ENCODE measurements at places on chromosomes 4 and X. TPM values are rescaled to one million over a fixed set of nuclear protein-coding genes. Genes with fewer than 3 reads are reported as not detected.

Gene ARR3
- total RNA-seq: not detected

GRCh38 chrX:44267116-44267515 lies 76.4 kb downstream of the EFHC2 start:
- H3K4me3 ChIP-seq: no peak overlapping the region
- no peaks in the 10 kb centered on the region for H3K27me3 ChIP-seq
- H3K27ac ChIP-seq: no peak overlapping the region

Gene LANCL3
- 1.5 TPM for total RNA-seq

Gene FGA
- total RNA-seq: 2.5 TPM

Gene TMEM255A
- total RNA-seq: not detected

GRCh38 chr4:113951263-113951662 lies 28.2 kb downstream of the ARSJ start:
- no peak overlapping the region for H3K27ac ChIP-seq
- H3K27me3 ChIP-seq: no peaks in the 10 kb centered on the region

- H3K27ac ChIP-seq: no peak overlapping the region
- H3K4me1 ChIP-seq: no peaks in the 10 kb centered on the region
- H3K27me3 ChIP-seq: no peaks in the 10 kb centered on the region
- no peaks in the 10 kb centered on the region for H3K36me3 ChIP-seq
- no peak for DNase-seq
These were observed 14.0 kb upstream of the GABRA3 start for GRCh38 chrX:152465132-152465531.

GRCh38 chrX:129781134-129781672 lies 1.5 kb downstream of the SASH3 start:
- H3K4me1 ChIP-seq: peaks cover 9% of the 10 kb centered on the region
- no peaks in the 10 kb centered on the region for H3K36me3 ChIP-seq
- H3K27ac ChIP-seq: no peak overlapping the region
- no peak for DNase-seq

GRCh38 chrX:139093201-139093600 lies 381.7 kb upstream of the FGF13 start:
- H3K4me1 ChIP-seq: no peaks in the 10 kb centered on the region
- H3K27ac ChIP-seq: no peak overlapping the region
- H3K27me3 ChIP-seq: no peaks in the 10 kb centered on the region
- DNase-seq: no peak
- no peak overlapping the region for H3K4me3 ChIP-seq

- peak overlapping the region; percentile 63 for H3K4me3 ChIP-seq
- H3K36me3 ChIP-seq: no peaks in the 10 kb centered on the region
- H3K4me1 ChIP-seq: peaks cover 17% of the 10 kb centered on the region
- no peaks in the 10 kb centered on the region for H3K27me3 ChIP-seq
These were observed 816 bp downstream of the EREG start for GRCh38 chr4:74365761-74366160.

DNA sequence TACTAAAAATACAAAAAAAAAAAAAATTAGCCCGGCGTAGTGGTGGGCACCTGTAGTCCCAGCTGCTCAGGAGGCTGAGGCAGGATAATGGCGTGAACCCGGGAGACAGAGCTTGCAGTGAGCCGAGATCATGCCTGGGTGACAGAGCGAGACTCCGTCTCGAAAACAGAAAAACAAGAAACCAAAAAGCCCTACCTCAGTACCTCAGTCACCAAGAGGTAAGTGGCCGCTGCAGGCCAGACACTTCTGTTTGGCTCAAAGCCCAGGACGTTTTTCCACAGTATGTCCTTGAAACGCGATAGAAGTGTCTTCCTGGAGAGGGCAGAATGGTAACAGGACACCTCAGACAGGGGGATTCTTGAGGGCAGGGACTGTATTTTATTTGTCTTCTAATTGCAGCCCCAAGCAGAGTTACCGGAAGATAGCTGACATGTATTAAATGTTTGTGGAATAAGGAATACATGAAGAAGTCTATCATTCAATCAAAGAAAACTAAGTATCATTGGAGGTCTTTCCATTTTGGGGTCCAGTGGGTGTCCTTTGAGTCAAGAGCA lies 63.6 kb downstream of the CLNK start:
- no peak overlapping the region for H3K27ac ChIP-seq
- DNase-seq: no peak
- no peaks in the 10 kb centered on the region for H3K4me1 ChIP-seq
- no peaks in the 10 kb centered on the region for H3K36me3 ChIP-seq

Gene SH3TC1
- total RNA-seq: 2.1 TPM

Gene SLC16A2
- 0.13 TPM for total RNA-seq

Gene NEUROG2
- total RNA-seq: not detected

GRCh38 chrX:21741364-21741763 lies 16.6 kb downstream of the SMPX start:
- H3K4me1 ChIP-seq: no peaks in the 10 kb centered on the region
- no peak overlapping the region for H3K4me3 ChIP-seq
- no peaks in the 10 kb centered on the region for H3K36me3 ChIP-seq
- no peaks in the 10 kb centered on the region for H3K27me3 ChIP-seq

GRCh38 chr4:48296365-48296764 lies 26.7 kb upstream of the TEC start:
- no peak for DNase-seq
- H3K36me3 ChIP-seq: no peaks in the 10 kb centered on the region
- H3K27me3 ChIP-seq: no peaks in the 10 kb centered on the region
- H3K4me1 ChIP-seq: no peaks in the 10 kb centered on the region
- H3K4me3 ChIP-seq: no peak overlapping the region

Gene CAPN6
- not detected for total RNA-seq

Gene MAGEA4
- total RNA-seq: 0.40 TPM

GRCh38 chr4:114081783-114082182 lies 102.3 kb upstream of the ARSJ start:
- no peaks in the 10 kb centered on the region for H3K4me1 ChIP-seq
- H3K36me3 ChIP-seq: no peaks in the 10 kb centered on the region
- no peak for DNase-seq
- H3K4me3 ChIP-seq: no peak overlapping the region

- H3K36me3 ChIP-seq: no peaks in the 10 kb centered on the region
- no peak overlapping the region for H3K4me3 ChIP-seq
- H3K4me1 ChIP-seq: peaks cover 6% of the 10 kb centered on the region
- H3K27ac ChIP-seq: no peak overlapping the region
These were observed 48.1 kb downstream of the NPY1R start for GRCh38 chr4:163284304-163284703.

Gene UGT2B11
- not detected for total RNA-seq

Gene VCX2
- total RNA-seq: not detected

Gene AGTR2
- total RNA-seq: not detected

- no peaks in the 10 kb centered on the region for H3K36me3 ChIP-seq
- H3K27me3 ChIP-seq: no peaks in the 10 kb centered on the region
- H3K4me1 ChIP-seq: no peaks in the 10 kb centered on the region
- no peak for DNase-seq
These were observed 32.4 kb downstream of the MAGEC1 start for GRCh38 chrX:141936080-141936479.

- no peak for DNase-seq
- H3K27ac ChIP-seq: no peak overlapping the region
- no peaks in the 10 kb centered on the region for H3K27me3 ChIP-seq
- H3K36me3 ChIP-seq: no peaks in the 10 kb centered on the region
- no peaks in the 10 kb centered on the region for H3K4me1 ChIP-seq
- H3K4me3 ChIP-seq: no peak overlapping the region
These were observed 32.0 kb downstream of the DAPP1 start for GRCh38 chr4:99848591-99849001.

Gene GABRE
- 184 TPM for total RNA-seq

- no peak overlapping the region for H3K4me3 ChIP-seq
- H3K4me1 ChIP-seq: no peaks in the 10 kb centered on the region
- DNase-seq: no peak
- no peaks in the 10 kb centered on the region for H3K36me3 ChIP-seq
- H3K27ac ChIP-seq: no peak overlapping the region
- H3K27me3 ChIP-seq: peaks cover 6% of the 10 kb centered on the region
These were observed 30.4 kb downstream of the RPS3A start for GRCh38 chr4:151129796-151130195.

DNA sequence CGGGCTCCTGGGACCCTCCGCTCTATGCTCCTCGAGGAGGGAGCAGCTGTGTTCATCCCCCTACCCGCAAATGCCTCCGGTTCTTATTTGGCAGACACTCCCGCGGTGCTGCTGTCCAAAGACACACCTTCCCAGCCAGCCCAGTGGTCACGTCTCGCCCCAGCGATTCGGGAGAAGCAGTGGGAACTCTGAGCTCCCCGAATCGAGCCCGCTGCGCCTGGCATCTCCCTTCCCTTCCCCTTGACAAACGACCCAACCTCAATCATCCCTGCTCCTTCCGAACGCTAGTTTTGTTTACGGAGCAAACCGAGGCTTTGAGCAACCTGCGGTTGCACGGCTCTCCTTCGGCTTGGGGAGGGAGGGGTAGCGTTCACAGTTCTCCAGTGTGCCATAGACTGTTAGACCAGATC lies 317 bp upstream of the FRMPD4 start:
- no peak overlapping the region for H3K27ac ChIP-seq
- no peaks in the 10 kb centered on the region for H3K36me3 ChIP-seq
- no peak overlapping the region for H3K4me3 ChIP-seq
- no peak for DNase-seq
- no peaks in the 10 kb centered on the region for H3K27me3 ChIP-seq
- no peaks in the 10 kb centered on the region for H3K4me1 ChIP-seq

DNA sequence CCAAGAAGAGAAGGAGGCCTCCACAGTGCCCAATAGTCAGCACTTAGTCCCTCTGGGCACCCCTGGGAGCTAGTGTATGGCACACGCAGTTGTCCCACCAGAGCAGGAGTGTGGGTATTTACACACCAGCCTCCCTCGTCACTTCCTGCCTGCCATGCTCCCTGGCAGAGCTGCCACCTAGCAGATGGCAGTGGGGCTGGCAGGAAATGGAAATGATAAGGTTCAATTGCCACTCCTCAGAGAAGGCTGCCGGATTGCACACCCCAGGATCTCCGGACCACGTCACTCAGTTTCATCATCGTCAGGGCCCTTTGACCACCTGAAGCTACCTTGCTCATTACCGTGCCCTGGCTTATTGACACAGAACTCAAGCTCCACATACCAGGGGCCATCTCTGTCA lies 173.3 kb upstream of the PSAPL1 start:
- H3K4me3 ChIP-seq: no peak overlapping the region
- no peak overlapping the region for H3K27ac ChIP-seq
- H3K36me3 ChIP-seq: no peaks in the 10 kb centered on the region
- H3K27me3 ChIP-seq: no peaks in the 10 kb centered on the region

DNA sequence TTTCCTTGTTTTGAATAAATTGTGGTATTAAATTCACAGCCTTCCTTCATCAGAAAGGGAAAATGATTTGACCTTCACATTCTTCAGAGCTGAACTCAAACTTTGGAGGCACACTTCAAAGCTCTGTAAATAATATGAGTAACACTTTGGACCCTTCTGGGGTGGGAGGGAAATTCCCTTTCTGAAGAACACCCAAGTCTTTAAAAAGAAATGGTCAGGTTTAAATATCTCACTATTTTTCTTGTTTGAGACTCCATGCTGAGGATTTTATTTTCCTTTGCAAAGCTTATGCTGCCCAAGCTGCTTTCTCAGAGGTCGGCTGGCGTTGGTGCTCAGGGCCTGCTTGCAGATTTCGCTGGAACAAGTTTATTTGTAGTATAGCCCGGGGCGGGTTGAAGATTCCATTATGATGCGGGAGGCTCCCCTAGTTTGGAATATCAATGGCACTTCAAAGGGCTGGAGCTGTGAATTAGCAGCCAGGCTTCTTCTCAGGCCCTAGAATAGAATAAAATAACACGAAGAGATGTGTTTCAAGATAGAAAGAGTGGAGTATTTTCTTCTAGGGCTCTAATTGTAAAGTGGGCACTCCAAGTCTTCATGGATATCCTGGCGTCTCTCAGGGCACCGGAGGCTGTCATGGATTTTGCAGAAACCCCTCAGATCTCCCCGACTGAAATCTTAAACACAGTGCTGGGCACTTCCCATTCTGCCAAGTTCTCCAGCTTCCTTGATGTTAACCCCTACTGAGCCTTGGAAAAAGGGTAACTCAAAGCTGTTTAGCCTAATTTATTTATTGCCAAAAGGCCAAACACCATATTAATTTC lies 315.6 kb downstream of the GPAT3 start:
- H3K36me3 ChIP-seq: no peaks in the 10 kb centered on the region
- H3K4me3 ChIP-seq: no peak overlapping the region
- no peak for DNase-seq
- no peak overlapping the region for H3K27ac ChIP-seq

- H3K27ac ChIP-seq: no peak overlapping the region
- no peaks in the 10 kb centered on the region for H3K36me3 ChIP-seq
- no peaks in the 10 kb centered on the region for H3K27me3 ChIP-seq
These were observed 47.3 kb upstream of the PPARGC1A start for GRCh38 chr4:23937173-23937572.

DNA sequence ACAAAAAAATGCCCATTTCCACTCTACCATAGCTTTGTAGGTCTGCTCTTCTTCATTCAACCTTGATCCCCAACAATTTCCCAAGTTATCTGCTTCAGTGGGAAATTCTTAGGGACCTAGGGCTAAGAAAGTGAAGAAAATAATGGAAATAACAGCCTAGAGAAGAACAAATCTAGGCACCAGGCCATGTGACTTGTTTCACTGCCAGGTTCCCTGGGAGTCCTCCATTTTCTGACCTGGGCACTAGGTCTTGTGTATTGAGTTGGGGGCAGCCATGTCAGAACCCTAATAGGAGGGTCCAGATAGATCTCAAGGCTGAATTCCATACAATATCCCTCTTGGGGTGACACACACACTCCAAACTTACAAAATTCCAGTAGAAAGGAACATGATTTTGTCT lies 194.6 kb upstream of the STK26 start:
- H3K36me3 ChIP-seq: peaks cover 40% of the 10 kb centered on the region
- no peak for DNase-seq
- no peaks in the 10 kb centered on the region for H3K4me1 ChIP-seq

Gene CSAG2
- total RNA-seq: not detected

- no peak overlapping the region for H3K4me3 ChIP-seq
- DNase-seq: no peak
- no peaks in the 10 kb centered on the region for H3K36me3 ChIP-seq
- H3K4me1 ChIP-seq: no peaks in the 10 kb centered on the region
- H3K27ac ChIP-seq: no peak overlapping the region
- no peaks in the 10 kb centered on the region for H3K27me3 ChIP-seq
These were observed 1592.9 kb upstream of the TENM3 start for GRCh38 chr4:180650273-180650672.

DNA sequence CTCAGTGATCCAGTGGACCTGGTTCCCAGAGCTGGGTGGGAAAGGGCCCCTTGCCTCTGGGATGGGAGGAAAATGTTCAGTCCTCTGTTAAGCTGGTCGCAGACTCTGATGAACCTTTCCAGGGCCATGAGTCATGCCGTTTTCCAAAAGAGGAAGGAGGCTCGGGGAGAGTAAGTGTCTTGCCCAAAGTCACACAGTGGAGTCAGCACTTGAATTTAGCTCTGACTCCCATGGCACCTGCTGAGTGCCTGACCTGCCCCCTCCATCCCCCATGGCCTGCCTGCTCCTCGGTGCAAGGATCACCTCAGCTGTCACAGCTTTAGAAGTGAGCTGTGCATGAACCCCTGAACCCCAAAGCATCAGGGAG lies 14.0 kb upstream of the KIAA0232 start:
- H3K36me3 ChIP-seq: no peaks in the 10 kb centered on the region
- H3K4me3 ChIP-seq: no peak overlapping the region
- peaks cover 14% of the 10 kb centered on the region for H3K4me1 ChIP-seq
- 0 out of 2 replicates have a peak, but pooled peaks cover 8% of the 10 kb centered on the region for H3K27me3 ChIP-seq

DNA sequence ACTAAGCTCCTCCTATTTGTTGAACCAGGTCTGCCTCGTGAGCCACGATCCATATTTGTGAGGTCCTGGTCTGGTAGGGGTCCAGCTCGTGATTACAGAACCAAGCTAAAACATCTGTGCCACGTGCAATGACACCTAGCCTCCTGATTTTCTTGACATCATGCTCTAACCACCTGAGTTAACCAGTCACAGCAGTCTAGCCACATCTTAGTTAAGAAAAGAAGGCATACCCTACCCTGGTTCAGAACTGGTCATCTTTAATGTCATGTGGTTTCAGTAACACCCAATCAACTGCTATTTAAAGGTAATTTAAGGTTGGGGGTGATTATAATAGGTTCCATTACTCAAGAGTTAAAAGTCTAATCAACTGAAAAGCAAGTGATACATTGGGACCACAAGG lies 28.4 kb downstream of the ARHGEF6 start:
- no peak for DNase-seq
- no peaks in the 10 kb centered on the region for H3K27me3 ChIP-seq
- peaks cover 11% of the 10 kb centered on the region for H3K4me1 ChIP-seq
- no peak overlapping the region for H3K27ac ChIP-seq
